ENCODE measurements at places on chromosomes 7 and 10.

DNA sequence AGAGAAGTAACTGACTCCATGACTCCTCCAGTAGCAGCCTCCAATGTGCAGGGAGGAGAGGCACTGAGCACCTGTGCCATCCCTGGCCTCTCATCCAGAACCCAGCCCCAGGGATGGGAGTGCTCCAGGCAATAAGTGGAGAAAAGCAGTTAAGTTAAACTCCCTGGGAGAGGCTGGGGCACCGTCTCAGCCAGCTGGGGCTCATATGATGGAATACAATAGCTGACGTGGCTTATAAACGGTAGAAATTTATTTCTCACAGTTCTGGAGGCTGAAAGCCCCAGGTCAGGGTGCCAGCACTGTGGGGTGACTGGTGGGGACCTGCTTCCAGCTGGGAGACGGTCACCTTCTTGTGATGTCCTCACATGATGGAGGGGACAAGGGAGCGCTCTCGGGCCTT lies 94.7 kb downstream of the RAMP3 start:
- no peak for DNase-seq

DNA sequence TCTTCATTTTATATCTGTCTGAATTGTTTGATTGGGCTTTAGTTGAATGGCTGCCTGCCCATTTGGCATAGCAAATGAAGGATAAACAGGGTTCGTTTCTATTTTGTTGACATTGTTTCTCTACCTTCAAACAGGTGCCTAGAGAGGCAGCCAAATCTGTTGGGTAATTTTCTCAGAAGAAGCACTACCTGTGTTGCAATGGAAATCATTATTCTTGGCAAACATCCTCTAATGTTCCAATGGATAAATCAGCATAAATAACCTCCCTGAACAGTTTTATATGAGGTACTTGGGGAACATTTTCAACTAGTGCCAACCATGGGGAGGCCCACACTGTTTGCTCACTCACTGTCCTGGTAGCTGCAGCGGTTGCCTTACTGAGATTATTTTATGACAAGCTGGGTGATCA lies 64.4 kb upstream of the PLPP4 start:
- DNase-seq, result no peak

DNA sequence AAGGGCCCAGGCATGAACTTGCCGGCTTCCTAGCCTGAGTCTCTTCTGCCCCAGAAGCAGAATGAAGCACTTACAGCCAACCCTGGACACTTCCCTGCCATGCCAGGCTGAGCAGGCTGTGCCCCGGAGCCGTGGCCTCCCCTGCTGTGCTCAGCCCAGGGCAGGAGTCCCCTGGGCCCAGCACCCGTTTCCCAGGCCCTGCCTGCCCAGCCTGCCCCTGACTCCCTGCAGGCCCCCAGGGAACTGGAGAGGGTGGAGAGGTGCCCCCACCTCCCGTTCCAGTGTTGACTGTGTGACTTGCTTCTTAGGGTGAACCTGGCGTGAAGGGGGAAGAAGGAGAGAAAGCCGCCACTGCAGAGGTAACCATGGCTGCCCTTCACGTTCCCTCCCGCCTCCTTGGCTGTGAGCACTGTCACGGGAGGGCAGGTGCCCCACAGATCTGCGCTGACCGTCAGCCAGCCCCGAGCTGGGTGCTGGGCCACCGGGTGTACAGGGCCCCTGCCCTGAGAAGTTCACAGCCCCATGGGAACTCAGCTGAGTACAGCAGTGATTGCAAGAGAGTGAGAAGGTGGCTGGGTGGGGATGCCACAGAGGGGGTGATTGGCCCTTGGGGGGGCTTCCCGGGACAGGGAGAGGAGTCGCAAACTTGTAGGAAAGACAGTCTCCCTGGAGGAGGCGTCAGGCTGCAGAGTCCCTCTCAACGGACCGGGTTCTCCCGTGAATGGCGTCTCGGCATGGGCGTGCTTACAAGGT lies 75.9 kb downstream of the MYL10 start:
- DNase-seq, result no peak

- no peak for DNase-seq
These were observed 937 bp downstream of the STEAP1 start for GRCh38 chr7:90155206-90155605.

All from urinary bladder (tissue), 4 donors.